ENCODE measurements at places on chromosomes 2 and 18.

GRCh38 chr2:133658020-133658903 is 90.0 kb upstream of the NCKAP5 start:
- no peak for DNase-seq

- DNase-seq = no peak
These were observed 188.3 kb downstream of the ANKRD30B start for GRCh38 chr18:14936313-14936712.

GRCh38 chr18:70489986-70490933 is 201.4 kb downstream of the SOCS6 start:
- peak; percentile 82 for DNase-seq

DNA sequence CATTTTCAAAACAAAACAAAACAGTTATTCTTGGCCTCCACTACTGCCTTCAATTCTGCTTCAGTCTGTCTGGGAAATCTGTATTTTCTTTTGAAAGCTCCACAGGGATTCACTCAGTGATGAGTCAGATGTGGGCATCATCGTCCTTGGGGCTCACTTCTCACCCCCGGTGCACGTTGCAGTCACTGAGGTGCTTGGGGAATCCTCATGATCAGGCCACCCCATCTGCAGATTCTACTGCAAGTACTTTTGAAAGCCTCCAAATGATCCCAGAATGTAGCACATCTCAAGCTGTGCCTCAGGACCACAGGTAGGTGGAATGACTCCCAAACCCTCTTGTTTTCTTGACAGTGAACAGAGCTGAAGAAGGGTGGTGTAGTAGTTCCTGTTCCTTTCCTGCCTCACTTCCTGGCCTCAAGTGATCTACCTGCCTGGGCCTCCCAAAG is 34.3 kb downstream of the LPIN2 start:
- no peak for DNase-seq

DNA sequence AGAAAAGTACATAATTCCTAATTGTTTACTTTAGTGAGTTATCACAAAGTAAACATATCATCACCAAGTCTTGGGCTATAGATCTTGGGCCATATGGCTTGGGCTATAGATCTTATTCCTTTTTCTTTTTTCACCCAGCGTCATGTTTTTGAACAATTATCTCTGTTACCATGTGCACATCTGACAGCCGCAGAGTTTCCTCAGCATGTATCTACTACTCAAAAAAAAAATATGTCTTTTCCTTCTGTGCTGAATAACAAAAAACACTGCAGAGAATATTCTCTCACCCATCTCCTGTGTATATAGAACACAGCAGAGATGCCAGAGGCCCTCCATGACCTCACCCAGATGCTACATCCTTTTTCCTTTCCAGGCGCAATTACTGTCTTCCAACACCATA is 76.2 kb upstream of the MYO3B start:
- peak; percentile 26 for DNase-seq

DNA sequence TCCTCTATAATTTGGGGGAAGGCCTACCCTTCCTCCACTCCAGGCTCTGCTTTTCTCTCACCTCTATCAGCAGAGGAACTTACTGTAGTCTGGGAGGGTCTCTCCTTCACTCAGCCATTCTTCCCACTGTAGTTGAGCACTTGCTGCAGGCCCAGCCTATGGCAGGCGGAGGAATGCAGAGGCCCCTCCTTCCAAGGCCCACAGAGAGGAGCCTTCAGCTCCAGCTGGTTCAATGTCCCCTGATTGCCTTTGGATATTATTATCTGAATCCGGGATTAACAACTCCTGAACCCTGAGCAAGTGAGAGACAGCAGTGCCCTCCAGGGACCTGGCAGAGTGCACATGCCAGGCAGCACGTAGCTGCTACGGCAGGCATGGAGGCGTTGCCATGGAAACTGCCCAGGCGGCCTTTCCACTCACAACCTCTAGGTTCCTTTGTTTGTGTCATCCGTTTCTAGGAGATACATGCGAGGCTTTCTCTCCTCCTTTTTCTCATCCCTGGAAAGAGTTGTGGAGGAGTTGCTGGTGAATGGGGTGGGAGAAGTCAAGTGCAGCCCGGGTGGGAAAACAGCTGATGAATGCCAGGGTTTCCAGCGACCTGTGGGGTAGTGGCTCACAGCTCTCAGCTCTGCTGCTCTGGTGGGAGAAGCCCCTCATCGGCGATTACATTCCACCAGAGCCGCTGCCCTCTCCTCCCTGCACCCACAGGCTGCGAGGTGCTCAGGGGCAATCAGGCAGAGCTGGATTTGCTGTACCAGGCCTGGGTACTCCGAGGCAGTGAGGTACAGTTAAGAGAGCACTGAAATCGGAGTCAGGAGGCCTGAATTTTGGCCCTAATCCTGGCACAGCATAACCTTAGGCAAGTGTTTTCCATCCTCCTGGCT is 55.3 kb upstream of the HK2 start:
- peak; percentile 89 for DNase-seq

DNA sequence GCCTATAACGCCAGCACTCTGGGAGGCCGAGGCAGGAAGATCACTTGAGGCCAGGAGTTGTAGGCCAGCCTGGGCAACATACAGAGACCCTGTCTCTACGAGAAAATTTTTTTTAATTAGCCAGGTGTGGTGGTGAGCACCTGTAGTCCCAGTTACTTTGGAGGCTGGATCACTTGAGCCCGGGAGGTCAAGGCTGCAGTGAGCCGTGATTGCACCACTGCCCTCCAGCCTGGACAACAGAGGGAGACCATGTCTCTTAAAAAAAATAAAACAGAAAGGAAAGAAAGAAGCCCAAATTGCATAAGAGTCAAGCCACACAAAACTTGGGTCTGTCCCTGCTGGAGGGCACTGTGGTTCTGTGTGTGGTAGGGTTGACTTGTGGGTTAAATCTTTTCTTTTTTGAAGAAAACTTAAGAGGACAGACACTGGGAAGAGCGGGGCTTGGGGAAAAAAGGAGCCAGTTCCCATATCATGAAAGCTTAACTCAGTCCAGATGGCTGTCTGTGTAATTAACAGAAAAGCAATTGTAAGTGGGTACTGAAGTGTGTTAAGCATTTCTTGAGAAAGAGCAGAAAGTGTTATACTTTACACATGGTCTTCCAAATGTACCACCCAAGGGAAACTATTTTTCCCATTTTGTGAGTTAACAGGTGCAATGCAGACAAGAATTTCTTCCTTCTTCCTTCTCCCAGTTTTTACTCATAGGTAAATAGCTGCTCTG is 115.1 kb downstream of the ALPK2 start:
- no peak for DNase-seq

- no peak for DNase-seq
These were observed 59.1 kb upstream of the TMEM178A start for GRCh38 chr2:39606585-39606984.

DNA sequence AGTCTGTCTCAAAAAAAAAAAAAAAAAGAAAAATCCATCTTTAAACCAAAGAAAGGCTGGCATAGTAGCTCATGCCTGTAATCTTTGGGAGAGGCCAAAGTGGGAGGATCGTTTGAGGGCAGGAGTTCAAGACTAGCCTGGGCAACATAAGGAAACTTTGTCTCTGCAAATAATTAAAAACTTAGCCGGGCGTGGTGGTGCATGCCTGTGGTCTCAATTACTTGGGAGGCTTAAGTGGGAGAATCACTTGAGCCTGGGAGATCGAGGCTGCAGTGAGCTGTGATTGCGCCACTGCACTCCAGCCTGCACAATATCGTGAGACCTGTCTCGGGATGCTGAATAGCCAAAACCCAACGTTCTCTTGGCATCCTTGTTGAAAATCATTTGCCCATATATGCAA is 6.1 kb downstream of the CNOT11 start:
- no peak for DNase-seq

- DNase-seq = no peak
These were observed 17.2 kb upstream of the KLHL29 start for GRCh38 chr2:23367760-23368159.

- DNase-seq = no peak
These were observed 80.3 kb upstream of the FAM237A start for GRCh38 chr2:206561962-206562361.
